NCI-H2227 treated with DMSO at 0.1 percent for 48 hours (cell line): ENCODE measurements at places on chromosomes 1 and 21.

DNA sequence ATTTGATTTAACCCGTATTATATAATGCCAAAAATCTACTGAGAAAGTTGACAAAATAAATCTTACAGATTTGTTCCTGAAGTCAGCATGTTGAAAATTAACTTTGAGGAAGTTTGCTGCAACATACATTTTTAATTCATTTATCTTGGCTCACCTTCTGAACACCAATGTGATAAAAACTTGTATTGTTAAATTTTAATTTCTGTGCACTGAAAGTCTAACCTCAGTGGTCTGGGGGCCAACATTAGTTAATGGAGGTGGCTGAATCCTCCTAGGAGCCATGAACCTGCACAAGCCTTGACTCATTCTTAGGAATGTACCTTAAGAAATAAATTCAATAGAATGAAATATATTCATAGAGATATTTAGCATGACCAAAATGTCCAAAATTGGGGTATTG is 95.3 kb downstream of the ADSS2 start:
- no peak for DNase-seq

- no peak for DNase-seq
These were observed 104.8 kb downstream of the ATP5PO start for GRCh38 chr21:33810766-33811165.

DNA sequence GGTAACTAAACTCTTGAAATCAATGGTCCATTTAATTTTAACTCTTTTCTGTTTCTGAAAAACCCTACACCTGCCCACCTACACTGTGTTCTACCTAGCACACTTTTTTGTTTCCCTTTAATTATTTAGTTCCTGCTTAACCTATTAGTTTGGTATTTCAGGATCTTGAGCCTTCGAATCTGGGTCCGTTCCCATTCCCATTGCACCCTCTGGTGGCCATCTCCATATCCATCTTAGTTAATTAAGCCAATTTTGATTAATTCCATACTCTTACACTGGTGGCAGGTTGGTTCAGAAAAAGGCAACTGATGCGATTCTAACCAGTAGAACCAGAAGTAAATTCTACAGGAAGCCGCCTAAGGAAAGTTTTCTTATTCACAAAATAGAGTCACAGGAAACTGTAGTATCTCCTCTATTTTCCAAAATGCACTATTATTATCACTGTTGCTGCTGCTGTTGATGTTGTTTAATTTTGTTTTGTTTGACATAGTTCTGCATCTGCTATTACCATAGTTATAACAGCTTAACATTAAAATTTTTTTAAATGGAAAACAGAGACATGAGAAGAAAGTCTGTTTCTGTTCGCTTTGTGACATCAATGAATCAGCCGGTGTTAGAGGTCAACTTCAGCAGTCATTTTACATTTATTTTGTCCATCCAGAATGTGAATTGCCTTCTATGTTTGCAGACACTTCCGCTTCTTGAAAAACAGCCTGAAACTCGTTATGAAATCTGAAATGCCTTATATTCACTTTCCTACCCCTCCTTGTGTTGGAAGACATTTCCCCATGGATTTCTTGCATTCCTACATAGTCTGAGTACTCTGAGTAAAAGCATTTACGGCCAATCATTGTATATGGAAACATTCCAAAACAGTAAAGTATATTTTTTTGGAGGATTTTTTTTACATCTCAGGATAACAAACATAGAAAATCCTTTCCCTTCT is 115.5 kb upstream of the NCAM2 start:
- DNase-seq, result peak; percentile 28

GRCh38 chr1:115426231-115426771 is 88.3 kb upstream of the NGF start:
- no peak for DNase-seq

- no peak for DNase-seq
These were observed 23.3 kb downstream of the ZBTB17 start for GRCh38 chr1:15952317-15953258.

GRCh38 chr1:46488343-46489168 is 1.1 kb upstream of the DMBX1 start:
- no peak for DNase-seq

- DNase-seq, result no peak
These were observed 37.7 kb downstream of the AGL start for GRCh38 chr1:99887890-99888289.

GRCh38 chr1:97307151-97307550 is 585.6 kb downstream of the PTBP2 start:
- no peak for DNase-seq
